Stimulated activated naive CD4-positive, alpha-beta T cell (primary cell): ENCODE measurements at places on chromosomes 1 and 21.

GRCh38 chr1:40806240-40806639, 22.7 kb downstream of the KCNQ4 start:
- DNase-seq = no peak

- DNase-seq = no peak
These were observed 249.3 kb upstream of the DUSP10 start for GRCh38 chr1:221991221-221991620.

DNA sequence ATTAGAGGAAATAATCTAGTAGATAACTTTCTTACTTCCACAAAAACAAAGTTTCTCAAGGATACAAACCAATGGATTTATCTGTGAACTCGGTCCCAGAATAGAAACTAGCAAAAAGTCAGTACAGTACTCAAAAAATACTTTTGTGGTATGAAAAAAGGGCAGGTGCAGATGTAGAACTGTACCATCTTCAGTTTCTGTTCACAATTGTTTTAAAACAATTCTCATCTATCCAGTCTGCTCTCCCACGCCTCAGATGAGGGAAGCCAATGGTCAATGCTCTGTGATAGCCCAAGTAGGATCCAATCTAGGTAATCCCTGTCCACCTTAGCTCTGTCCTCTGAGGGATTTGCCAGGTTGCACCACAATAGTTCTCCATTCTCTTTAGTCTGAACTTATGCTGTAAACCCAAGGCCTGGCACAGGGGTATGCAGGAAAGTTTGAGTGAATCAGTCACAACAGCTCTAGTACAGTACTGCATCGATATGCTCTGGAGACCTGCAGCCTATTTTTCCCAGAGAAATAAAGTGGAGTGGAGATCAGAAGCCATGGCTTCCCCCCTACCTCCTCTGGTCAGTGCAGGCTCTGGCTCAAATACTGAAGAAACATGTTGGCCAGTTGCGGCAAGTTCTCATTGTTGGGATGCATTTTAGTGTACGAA, 1.4 kb downstream of the KTI12 start:
- DNase-seq = no peak

GRCh38 chr1:233647073-233647472, 33.2 kb downstream of the KCNK1 start:
- no peak for DNase-seq
